Fibroblast of skin of right quadriceps (primary cell): ENCODE measurements at places on chromosomes 6 and 20.
A peak's percentile ranks its signal among the peaks of the same experiment; 100 is the strongest.

- DNase-seq: no peak
Observed at GRCh38 chr6:159642481-159642880, 50.6 kb downstream of the SOD2 start.

- no peak for DNase-seq
Observed at GRCh38 chr20:33622705-33623365, 39.3 kb upstream of the C20orf144 start.

GRCh38 chr20:34980543-34981233 is 25.0 kb downstream of the MYH7B start:
- DNase-seq: no peak

GRCh38 chr20:14142171-14142570 is 146.9 kb downstream of the MACROD2 start:
- peak; percentile 32 for DNase-seq

DNA sequence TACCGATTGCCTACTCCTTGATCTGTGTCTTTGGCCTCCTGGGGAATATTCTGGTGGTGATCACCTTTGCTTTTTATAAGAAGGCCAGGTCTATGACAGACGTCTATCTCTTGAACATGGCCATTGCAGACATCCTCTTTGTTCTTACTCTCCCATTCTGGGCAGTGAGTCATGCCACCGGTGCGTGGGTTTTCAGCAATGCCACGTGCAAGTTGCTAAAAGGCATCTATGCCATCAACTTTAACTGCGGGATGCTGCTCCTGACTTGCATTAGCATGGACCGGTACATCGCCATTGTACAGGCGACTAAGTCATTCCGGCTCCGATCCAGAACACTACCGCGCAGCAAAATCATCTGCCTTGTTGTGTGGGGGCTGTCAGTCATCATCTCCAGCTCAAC is 13.5 kb downstream of the CCR6 start:
- DNase-seq: no peak

DNA sequence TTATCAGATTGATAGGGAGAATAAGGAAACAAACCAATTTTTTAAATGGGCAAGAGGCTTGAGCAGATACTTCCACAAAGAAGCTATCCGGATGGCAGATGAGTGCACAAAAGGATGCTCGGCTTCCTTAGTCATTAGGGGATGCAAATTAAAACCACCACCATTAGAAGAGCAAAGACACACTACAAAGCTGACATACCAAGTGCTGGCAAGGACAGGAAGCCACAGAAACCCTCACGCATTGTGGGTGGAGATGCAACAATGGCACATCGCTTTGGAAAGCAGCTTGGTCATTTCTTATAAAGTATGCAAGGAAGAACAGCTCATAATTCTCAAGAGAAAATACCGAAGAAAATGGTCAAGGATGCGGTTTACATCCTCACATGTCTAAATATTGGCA is 19.8 kb downstream of the BFSP1 start:
- DNase-seq: no peak
